Jurkat, Clone E6-1 (cell line): ENCODE measurements at places on chromosomes 6 and 20.

DNA sequence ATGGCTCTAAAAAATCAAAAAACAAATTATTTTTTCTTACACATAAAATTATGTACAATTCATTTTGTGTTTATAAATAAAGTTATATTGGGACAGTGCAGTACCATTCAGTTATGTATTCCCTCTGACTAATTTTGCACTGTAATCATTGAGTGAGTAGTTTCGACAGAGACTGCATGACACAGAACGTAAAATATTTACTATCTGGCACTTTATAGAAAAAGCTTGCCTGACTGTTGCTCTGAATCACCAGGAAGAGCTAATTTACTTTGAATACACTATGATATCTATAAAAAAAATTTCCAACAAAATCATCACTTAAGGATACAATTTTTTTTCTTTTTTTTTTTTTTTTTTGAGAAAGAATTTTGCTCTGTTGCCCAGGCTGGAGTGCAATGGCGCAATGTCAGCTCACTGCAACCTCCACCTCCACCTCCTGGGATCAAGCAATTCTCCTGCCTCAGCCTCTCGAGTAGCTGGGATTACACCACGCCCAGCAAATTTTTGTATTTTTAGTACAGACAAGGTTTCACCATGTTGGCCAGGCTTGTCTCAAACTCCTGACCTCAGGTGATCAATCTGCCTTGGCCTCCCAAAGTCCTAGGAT, 11.0 kb upstream of the KHDC1L start:
- DNase-seq, result no peak

GRCh38 chr6:138600726-138601125, 101.4 kb upstream of the NHSL1 start:
- DNase-seq, result no peak

DNA sequence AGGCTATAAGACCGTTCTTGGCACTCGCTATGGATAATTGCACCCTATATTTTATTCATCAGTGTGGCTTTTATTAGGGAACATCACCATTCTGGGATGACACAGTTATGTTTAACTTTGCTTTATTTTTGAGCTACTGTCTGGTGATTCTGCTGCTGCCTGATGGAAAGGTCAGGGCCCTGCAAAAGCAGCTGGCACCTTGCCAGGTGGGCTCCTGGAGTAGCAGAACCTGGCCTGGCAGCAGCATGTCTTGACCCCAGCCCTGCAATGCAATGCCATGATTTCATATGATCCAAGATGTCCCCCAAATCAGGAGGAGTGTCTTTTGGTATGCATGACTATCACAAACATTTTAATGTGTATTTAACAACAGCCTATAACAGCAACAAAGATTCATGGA, 228.4 kb upstream of the RSPO3 start:
- no peak for DNase-seq

DNA sequence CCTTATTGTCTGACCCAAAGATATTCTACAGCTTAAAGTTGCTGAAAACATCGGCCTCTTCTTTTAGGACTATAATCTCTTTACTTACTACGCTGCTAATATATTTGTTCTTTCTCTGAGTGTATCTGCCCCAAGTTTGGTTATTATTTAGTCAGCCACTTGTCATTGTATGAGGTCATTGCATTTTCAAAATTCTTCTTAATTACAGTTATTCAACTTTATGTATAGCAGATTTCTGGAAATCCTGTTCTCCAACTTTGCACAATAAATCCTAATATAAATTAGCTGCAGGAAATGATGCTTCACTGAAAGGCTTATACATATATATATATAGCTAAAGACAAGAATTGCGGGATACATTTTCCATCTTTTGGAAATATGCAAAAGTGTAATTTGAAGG, 88.5 kb upstream of the HIVEP1 start:
- DNase-seq, result no peak

DNA sequence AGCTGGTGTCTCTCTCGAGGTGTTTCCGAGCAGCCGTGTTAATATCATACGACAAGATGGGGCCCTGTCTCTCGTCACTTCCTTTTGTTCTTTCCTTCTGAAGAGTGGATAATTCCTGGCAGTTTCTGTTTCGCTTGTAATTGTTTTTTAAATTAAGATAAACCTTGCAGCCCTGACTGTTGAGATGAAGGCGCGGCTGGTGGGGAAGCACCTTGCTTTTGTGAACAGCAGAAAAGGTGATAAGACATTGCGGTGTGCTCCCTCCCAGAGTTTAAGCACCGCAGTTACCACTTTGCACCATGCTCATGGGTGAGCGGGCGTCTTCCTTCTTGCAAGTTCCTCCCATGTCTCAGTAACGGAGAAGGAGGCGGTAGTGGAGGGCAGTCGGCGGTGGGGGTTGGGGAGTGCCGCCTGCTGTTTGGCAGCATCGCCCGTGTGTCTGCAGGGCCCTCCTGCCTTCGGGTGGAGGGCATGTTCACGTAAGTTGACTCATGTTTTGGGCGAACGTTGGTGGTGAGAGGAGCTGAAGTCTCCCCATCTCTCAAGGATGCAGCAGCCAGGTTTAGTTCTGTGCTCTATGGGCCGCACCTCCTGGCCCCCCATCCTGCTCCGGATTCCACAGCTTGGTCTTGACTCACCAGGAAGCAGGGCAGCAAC, 345.9 kb downstream of the TAF4 start:
- DNase-seq, result peak; percentile 91

DNA sequence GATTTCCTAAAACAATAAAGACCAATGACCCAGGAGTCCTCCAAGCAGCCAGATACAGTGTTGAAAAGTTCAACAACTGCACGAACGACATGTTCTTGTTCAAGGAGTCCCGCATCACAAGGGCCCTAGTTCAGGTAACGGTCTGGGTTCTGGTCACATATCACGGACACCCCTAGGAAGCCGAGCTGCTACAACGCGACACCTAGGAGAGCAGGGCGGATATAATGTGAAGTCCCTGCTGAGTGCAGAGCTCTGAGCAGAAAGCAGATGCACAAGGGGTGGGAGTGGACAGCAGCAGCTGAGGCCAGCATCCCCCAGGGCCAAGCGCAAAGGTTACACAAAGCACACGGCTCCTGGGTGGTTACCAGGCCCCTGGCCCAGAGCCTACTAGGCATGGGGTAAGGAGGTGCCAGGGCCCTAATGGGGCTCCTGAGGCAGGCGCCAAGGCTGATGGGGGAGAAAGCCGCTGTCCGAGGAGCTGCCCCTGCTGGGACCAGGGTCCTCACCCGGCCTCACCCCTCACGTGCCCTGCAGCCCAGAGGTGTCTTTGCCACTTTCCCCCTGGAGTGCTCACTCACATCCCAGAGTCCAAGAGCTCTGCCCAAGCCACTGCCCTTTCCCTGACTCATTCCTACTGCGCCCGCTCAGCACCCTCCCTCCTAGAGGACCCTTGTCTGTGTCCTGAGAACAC, 8.4 kb downstream of the CST7 start:
- no peak for DNase-seq

DNA sequence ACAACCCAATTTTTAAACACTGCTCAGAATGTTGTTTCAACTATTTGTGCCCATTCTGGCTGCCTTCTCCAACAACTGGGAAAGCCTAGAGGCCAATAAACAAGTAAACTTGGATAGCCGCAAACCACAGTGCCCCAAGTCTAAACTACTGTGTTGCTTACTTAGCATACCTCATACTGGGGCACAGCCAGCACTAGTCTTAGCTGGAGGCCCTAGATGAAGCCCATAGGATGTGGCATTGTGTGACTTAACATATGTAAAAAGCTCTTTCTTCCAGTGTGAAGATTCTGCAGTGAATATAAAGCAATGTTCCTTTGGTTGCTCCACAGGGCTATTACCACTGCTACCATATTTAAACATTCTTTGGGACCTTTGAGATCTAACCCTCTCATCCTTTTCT, 564.3 kb upstream of the NRSN1 start:
- DNase-seq, result no peak

DNA sequence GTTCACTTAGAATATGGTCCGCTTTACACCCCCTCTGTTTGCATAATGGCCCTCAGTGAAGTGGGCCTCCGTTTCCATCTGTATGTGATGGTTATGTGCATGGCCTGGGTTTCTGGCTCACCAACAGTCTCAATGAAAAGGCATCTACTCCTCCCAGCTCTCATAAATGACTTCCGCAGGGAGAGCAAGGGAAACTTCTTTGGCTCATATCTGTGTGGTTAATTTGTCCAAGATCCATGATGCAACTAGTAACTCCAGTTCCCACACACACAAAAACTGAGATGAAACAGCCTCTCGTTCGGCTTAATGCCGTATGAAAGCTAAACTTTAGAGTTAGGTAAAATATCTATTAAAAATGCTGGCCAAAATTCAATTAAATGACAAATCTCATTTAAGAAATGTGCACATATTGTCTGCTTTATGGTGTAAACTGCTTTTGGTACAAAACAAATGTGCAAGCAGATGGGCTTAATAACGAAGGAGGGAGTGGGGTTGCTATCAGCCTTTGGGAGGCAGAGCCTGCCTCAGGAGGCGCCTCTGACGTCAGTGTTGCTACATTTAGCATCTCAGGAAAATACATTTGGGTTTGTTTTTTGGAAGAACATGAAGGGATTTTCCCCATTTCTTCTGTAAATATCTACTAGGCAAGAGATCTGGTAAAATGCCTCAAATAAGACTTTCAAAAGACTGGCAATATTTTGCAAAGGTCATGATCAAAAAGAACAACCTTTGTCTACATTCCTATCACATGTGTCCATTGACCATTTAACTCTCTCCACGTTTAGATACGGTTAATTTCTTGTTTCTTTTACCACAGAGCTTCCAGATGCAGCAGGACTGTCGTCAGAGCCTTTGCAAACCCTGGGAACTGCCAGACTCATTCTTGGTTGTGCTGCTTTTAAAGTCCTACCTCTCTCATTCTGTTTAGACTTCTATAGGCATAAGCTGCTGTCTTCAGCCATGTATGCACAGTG, 96.8 kb downstream of the ARMC2 start:
- DNase-seq, result no peak

- no peak for DNase-seq
Measured at GRCh38 chr6:109301418-109301817, 80.8 kb downstream of the CD164 start.

DNA sequence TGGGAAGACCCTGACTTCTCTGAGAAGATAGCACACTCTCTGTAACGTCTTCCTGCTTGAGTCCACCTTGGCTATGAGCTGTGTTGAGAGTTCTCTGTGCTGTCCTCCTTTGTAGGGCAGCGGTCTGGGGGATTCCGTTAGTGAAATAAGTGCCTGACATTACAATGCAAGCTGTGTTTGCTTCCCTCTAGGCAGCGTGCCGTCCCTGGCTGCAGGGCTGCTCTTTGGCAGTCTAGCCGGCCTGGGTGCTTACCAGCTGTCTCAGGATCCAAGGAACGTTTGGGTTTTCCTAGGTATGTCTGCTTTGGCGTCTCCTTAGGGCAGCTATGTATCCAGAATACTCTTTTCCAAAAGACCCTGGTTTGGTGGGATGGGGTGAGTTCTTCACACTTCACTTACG, 2.8 kb downstream of the TMEM14C start:
- DNase-seq, result no peak

- no peak for DNase-seq
Measured at GRCh38 chr20:7744411-7744810, 195.8 kb downstream of the HAO1 start.

GRCh38 chr20:5077761-5078387, 41.9 kb downstream of the PCNA start:
- no peak for DNase-seq

DNA sequence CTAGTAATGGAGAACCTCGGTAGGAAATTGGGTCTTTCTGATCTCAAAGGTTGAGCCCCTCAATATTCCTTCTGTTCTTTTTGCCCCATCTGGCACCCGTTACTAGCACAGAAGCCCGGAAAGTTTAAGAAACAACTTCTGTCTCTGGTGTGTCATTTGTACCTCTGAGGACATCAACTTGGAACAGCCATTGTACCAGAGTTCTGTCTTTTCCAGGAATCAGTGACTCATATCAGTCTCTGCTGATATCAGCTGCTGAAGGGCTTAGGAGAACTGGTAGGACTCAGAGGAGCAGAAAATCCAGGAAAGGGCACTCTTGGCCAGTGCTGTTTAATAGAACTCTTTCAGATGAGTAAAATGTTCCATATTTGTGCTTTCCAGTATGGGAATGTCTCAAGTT, 78.3 kb upstream of the CHD6 start:
- DNase-seq, result no peak

DNA sequence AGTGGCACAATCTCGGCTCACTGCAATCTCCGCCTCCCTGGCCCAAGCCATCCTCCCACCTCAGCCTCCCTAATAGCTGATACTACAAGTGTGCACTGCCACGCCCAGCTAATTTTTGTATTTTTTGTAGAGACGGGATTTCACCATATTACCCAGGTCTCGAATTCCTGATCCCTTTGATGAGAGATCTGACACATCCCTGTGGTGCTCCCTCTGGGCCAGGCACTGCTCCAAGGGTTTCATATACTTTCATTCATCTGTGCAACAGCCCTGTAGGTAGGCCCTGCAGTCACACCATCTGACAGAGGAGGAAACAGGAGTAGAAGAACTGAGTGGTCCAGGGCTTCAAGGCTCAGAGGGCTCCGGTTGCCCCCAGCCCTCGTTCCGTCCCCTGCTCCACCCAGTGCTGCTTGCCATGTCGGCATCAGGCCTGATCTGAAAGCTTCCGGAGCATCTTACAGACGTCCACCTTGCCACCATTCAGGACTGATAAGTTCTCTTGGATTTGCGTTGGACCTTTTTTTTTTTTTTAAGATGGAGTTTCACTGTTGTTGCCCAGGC, 3.3 kb downstream of the ZGPAT start:
- DNase-seq, result no peak

DNA sequence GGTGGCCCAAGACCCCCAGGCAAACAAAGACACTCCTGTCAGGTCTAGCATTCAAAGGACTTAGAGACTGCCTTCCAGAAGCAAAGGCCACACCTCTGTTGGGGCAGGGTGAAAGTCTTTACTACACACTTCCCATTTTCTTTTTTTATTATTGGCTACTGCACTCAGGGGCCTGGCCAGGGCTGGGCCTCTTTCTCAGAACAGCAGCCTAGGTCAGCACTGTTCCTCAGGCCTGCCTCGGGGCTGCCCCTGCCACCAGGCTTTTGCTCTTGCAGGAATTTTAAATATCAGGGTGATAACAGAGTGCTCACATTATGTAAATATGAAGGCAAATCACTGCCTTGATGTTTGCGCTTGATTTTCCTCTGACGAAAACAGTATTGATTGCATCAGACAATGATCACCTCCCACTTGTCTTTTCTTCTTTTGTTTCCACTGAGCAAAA, 18.5 kb downstream of the GSTA4 start:
- no peak for DNase-seq

DNA sequence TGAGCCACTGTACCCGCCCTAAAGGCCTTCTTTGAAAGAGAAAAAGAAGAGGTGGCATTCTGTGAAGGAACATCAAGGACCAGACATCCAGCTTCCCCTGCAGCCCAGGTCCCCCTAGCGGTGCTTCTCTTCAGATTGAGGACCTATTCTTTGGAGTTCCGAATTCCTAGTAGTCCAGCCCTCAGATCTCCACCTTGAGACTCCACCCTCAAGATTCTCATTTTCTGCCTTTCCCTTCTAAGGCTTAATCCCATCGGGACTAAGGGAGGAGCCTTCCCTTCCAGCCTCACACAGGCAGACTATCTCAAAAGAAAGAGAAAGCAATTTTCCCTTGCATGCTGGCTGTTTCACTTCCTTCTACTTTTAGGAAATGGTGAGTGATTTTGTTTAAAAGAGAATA, 32.5 kb downstream of the MUC22 start:
- peak; percentile 28 for DNase-seq

- DNase-seq, result no peak
Measured at GRCh38 chr20:2264118-2264517, 31.7 kb upstream of the TGM3 start.

- DNase-seq, result no peak
Measured at GRCh38 chr6:111027219-111027618, 45.4 kb downstream of the RPF2 start.

GRCh38 chr20:14406495-14406894, 69.1 kb upstream of the FLRT3 start:
- no peak for DNase-seq
